ENCODE measurements at places on chromosomes 16 and 17. TPM values are rescaled to one million over a fixed set of nuclear protein-coding genes. Genes with fewer than 3 reads are reported as not detected.

The PITPNM3 gene
- 0.29 TPM for polyA plus RNA-seq

The USP43 gene
- not detected for polyA plus RNA-seq

The TNP2 gene
- not detected for polyA plus RNA-seq

The DNAH2 gene
- polyA plus RNA-seq = not detected

The BORCS6 gene
- 14.1 TPM for polyA plus RNA-seq

The NDRG4 gene
- not detected for polyA plus RNA-seq

The C16orf74 gene
- polyA plus RNA-seq = 19.0 TPM

The EVI2B gene
- 166 TPM for polyA plus RNA-seq

The NTN1 gene
- 0.01 TPM for polyA plus RNA-seq

The CEMP1 gene
- polyA plus RNA-seq = not detected

- no peak for DNase-seq
These were observed 30.6 kb downstream of the XYLT1 start for GRCh38 chr16:17440131-17440530.

DNA sequence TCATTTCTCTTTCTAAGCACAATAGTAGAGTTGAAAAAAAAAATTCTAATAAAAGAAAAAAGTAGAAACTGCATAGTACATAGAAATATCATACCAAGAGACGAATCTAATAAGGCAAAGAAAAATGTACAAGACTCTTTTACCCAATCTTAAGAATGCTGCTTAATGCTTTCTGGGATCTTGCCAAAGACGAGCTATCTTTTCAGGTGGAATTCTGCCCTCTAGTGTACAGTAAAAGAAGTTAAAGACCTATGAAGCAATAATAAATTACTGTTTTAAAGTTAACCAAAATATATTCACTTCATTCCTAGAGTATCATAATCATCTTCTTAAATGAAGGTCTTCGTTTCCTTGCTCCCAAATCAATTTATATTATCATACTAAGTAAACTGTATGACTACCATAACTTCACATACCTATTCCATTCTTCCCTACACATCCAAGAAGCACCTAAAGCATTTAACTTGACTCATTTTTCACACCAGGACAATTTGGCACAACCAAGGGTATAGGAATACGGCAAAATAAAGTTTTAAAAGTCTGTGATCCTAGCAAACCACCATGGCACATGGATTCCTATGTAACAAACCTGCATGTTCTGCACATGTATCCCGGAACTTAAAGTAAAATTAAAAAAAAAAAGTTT lies 47.7 kb downstream of the CFDP1 start:
- DNase-seq = peak; percentile 69

- DNase-seq = no peak
These were observed 59.2 kb upstream of the LYRM9 start for GRCh38 chr17:27952366-27952765.

- DNase-seq = no peak
These were observed 81.2 kb downstream of the WNT3 start for GRCh38 chr17:46737326-46737725.

DNA sequence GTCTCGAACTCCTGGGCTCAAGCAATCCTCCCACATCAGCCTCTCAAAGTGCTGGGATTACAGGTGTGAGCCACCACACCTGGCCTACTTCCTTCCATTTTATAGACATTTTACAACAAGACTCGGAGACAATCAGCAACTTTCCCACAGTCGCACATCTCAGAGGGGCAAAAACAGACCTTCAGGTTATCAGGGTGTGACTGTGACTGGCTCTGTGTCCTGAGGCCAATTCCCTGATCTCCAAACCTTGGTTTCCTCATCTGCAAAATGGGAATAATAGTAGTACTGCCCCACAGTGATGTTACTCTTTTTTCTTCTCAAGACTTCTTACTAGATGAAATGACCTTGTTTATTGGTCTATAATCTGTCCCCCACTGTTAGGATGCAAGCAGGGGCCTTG lies 10.8 kb upstream of the KCNH6 start:
- DNase-seq = no peak

DNA sequence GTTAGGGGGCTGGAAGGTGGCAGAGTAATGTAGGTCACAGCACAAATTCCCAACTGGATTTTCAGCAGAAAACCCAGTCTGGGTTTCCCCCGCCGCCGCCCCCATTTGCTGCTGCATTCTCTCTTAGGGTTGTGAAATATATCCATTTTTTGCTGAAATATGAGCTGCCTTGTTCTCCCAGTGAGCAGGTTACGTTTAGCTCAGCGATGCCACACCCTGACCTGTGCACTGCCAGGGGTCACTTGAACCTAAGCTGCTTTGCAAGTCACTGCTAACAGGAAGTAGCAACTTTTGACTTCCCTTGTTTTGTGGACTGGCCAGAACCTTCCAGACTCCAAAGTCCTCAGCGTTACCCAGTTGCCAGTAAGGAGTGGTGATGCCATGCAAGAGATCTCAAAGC lies 274.1 kb downstream of the CPPED1 start:
- peak; percentile 54 for DNase-seq

- DNase-seq = no peak
These were observed 10.2 kb downstream of the CLUH start for GRCh38 chr17:2701161-2701995.

GRCh38 chr16:84582958-84583516 lies 34.8 kb downstream of the COTL1 start:
- DNase-seq = no peak

GRCh38 chr16:85485379-85485778 lies 127.7 kb upstream of the GSE1 start:
- no peak for DNase-seq

DNA sequence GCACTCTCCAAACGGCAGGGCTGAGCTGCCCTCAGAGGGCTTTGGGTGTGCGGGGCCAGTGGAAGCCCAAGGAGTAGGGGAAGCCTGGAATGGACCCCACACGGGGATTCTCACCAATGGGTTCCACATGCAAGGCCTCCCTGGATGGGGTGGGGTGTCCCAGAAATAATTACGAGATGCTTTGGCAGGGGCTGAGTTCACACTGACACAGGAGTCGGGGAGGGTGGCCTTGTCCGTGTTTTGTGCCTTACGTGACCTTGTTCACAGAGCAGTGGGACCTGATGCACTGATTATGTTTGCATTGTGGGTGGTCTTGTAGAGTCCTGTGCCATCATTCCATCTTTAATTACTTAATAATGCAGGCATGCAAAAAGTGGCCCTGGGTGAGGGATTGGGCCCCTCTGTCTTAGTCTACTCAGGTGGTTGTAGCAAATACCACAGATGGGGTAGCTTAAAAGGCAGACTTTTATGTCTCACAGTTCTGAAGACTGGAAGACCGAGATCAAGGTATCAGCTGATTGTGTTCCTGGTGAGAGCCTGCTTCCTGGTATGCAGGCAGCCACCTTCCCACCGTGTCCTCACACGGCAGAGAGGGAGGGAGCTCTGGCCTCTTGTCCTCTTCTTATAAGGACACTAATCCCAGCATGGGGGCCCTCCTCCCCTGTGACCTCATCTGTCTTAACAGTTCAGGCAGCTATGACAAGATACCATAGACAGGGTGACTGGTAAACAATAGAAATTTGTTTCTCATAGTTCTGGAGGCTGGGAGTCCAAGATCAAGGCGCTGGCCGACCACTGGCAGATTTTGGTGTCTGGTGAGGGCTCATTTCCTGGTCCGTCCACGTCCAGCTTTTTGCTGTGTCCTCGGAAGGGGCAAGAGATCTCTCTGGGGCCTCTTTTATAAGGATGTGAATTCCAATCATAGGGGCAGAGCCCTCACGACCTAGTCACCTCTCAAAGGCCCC lies 239.4 kb downstream of the IRF8 start:
- DNase-seq = no peak

- no peak for DNase-seq
These were observed 11.7 kb downstream of the COL1A1 start for GRCh38 chr17:50189550-50190292.

GRCh38 chr17:61757168-61757567 lies 106.2 kb downstream of the BRIP1 start:
- DNase-seq = no peak

DNA sequence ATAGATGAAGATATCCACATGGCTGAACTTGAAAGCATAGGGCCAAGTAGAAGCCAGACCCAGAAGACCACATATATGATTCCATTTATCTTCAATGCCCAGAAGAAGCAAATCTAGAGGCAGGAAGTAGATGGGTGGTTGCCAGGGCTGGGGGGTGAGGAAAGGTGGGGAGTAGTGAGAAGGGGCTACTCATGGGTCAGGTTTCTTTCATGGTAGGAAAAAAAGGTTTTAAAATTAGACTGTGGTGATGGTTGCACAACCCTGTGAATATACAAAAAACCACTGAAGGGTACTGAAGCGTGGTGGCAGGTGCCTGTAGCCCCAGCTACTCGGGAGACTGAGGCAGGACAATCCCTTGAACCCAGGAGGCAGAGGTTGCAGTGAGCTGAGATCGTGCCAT lies 5.4 kb downstream of the CD2BP2 start:
- no peak for DNase-seq

GRCh38 chr17:16415031-16415924 lies at the start of gene TRPV2:
TRPV2 (plus strand) TSS chr17:16415571; CDS start chr17:16417669, 2,098 bp downstream.
- peak; percentile 42 for DNase-seq

- no peak for DNase-seq
These were observed 47.9 kb downstream of the STH start for GRCh38 chr17:46046957-46047356.

- peak; percentile 58 for DNase-seq
These were observed 8.6 kb upstream of the KDM6B start for GRCh38 chr17:7825206-7825990.

DNA sequence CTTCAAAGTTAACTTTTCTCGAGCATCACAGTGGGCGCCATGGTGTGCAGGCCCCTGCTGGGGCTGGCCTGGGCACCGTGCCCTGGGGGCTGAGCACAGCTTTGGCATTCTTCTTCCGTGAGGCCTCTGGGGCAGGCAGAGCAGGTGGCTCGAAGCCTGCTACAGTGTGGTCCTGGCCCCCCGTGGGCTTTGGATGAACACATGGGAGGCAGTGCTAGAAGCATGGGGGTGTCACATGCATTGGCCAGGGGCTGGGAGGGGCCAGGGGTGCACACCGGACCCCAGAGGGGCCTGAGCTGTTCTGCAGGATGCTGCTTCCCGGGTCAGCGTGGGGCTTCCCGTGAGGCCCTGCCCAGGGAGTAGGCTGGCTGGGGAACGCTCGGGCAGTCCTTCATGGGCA lies 12.1 kb upstream of the C16orf74 start:
- DNase-seq = no peak

GRCh38 chr16:72098936-72099335 lies 5.3 kb downstream of the DHX38 start:
- DNase-seq = no peak

GRCh38 chr17:37062021-37062420 lies 113.3 kb downstream of the AATF start:
- no peak for DNase-seq

GRCh38 chr16:6837722-6838121 lies 494.9 kb upstream of the RBFOX1 start:
- no peak for DNase-seq

DNA sequence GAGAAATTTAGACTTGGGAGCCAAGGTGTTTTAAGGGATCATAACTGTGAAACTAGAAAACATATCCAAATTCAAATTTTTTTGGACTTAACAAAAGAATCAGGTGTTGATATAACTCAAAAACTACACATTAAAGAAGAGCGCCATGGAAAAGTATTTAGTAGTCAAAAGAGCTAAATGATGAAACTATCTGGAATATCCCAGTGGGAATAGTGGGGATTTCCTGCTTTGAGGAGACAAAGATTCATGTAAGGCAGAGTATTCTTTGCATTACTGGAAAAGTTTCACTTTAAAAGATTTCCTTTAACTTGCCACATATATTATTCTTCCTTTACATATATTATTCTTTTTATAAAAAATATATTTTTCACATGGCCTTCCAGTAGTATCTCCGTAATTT lies 40.3 kb upstream of the VPS4A start:
- DNase-seq = no peak

DNA sequence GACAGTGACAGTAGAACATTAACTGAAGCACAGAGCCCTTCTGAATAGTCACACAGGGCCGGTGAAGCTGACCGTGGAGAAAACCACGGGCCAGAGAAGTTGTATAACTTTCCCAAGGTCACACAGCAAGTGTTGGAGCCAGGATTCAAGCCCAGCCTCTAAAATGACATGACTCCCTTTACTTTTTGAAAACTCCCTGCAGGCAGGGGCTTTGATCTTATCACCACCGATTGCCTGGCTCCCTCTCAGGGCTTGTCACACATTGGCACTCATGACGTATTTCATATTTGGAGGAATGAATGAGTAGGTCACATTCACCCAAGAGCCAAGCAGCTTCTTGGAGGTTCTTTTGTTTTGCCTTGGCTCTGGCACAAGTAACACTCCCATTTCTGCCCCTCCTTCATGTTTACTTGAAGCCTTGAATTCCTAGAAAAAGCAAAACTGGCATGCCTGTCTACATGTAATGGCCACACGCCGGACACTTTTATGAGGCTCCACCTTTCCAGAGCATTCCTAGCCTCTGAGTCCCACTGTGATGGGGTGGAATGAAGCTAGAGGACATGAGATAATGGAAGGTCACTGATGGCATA lies 13.3 kb upstream of the RBBP6 start:
- no peak for DNase-seq

GRCh38 chr17:41404024-41404671 lies 6.7 kb upstream of the KRT31 start:
- peak; percentile 24 for DNase-seq

GRCh38 chr16:4477966-4478365 lies 1.8 kb downstream of the HMOX2 start:
- peak; percentile 92 for DNase-seq

GRCh38 chr17:56737421-56738161 lies 96.1 kb downstream of the C17orf67 start:
- no peak for DNase-seq

- DNase-seq = no peak
These were observed 218.0 kb downstream of the C16orf95 start for GRCh38 chr16:87098976-87099720.

- DNase-seq = peak; percentile 55
These were observed 28.1 kb upstream of the LGALS9 start for GRCh38 chr17:27602721-27603420.

GRCh38 chr17:21376759-21377690 lies 868 bp downstream of the KCNJ12 start:
- DNase-seq = no peak
